NCI-H526 (cell line): ENCODE measurements at places on chromosomes 1 and 21.

DNA sequence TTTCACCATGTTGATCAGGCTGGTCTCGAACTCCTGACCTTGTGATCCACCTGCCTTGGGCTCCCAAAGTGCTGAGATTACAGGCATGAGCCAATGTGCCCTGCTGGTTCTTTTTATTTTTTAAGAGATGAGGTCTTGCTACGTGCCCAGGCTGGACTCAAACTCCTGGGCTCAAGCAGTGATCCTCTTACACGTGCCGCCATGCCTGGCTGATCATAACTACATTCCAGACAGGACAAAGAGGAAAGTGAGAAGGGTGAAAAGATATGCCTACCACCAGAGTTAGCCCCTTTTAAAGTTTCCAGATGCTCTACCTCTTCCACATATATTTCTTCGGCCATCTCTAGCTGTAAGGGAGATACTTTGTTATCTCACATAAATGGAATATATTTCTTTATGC lies 79.7 kb upstream of the SOX13 start:
- DNase-seq = no peak

GRCh38 chr1:169528215-169529067 lies 42.7 kb upstream of the SLC19A2 start:
- no peak for DNase-seq

- no peak for DNase-seq
These were observed 8.9 kb upstream of the PCBP3 start for GRCh38 chr21:45634511-45635183.

DNA sequence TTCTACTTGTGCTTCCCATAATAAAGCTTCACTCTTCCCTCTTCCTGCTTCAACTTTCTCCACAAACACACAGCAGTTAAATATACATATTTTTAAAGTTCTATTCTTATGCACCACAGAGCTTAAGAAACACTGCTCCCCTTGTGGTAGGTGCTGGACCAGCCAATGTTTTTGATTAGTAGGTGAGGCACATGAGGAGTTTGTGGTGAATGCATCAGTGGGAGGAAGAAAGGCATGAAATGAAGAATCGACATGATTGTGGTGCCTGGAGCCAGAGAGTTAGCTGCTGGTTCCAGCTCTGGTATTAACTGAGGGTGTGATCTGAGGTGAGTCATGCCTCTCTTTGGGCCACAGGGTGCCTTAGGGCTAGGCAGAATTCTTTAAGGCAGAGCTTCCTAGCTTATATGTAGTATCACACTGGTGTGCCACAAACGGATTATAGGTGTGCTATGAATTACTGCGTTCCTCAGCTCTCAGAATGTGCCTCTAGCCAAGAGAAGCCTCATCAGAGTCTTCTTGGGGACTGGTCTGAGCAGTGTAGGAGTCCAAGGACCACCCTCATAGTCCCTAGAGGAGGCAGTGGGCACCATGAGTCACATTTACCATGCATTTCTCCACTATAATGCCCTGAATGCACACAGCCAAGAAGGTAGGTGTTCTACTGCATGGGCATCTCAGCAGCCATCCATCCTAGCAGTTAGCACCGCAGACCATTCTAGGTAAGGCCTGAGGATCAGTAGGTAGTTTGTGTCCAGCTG lies 97.4 kb upstream of the SGIP1 start:
- DNase-seq = no peak
